Neural crest cell (in vitro differentiated cells): ENCODE measurements at places on chromosomes 12 and 14.

- DNase-seq = no peak
Measured at GRCh38 chr12:74794522-74794921, 256.9 kb downstream of the ATXN7L3B start.

DNA sequence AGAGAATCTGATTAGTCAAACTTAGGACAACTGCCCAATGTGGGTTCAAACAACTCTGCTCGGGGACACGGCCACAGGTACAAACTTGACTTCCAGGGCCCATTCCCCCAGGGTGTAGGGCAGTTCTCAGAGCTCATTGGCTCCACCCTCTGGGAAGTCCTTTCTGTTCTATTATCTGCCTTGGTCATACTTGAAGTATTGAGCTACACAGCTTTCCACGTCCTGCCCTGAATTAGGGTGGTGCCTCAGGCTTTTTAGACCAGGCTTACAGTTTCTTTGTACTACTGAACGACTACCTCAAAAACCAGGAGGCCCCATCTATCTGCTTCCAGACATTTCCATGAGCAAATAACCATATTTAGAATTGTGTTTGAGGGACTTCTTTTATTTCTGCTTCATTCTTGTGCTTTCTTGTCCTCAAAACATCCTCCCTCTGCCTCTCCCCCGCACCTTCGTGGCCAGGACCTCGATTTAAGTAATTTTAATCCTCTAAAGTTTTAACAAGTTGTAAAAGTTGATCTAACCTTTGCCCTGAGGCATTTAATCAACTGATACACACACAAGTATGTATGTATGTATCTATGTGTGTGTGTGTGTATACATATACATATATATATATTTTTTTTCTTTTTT is 281.7 kb upstream of the AMIGO2 start:
- no peak for DNase-seq

GRCh38 chr12:52052468-52053186 is 1.4 kb downstream of the NR4A1 start:
- no peak for DNase-seq

DNA sequence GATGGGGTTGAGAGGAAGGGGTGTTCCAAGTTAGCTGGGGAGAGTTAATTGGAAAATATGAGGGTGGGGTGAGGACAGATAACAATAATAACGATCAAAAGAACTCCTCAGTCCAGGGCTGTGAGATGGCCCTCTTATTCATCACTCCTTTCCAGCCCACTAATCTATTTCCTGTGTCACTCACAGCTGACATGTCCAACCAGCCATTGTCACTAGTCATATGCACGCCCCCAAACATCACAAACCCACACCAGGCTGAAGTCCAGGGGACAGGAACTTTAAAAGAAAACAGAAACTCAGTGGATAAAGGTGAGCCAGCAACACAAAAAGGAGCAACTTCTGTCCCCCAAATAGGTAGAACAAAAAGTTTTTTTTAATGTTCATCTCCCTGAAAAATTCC is 911 bp downstream of the CALCOCO1 start:
- no peak for DNase-seq

DNA sequence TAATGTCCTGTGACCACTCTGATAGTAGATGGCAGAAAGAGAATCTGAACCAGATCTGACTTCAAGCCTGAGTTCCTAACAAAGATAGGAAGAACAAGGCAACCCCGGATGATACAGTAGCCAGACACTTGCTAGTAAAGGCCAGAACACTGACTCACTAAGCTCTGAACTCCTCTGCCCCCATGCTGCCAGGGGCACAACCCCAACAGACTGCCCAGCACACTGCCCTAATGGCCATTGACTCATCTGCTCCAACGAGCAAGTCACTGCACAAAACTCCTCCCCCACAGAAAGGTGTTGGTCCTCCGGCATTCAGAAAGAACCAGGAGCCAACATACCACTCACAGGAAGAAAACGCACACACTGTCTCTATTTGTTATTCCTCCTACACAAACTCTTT is 179.6 kb upstream of the NUDT4 start:
- DNase-seq = no peak

DNA sequence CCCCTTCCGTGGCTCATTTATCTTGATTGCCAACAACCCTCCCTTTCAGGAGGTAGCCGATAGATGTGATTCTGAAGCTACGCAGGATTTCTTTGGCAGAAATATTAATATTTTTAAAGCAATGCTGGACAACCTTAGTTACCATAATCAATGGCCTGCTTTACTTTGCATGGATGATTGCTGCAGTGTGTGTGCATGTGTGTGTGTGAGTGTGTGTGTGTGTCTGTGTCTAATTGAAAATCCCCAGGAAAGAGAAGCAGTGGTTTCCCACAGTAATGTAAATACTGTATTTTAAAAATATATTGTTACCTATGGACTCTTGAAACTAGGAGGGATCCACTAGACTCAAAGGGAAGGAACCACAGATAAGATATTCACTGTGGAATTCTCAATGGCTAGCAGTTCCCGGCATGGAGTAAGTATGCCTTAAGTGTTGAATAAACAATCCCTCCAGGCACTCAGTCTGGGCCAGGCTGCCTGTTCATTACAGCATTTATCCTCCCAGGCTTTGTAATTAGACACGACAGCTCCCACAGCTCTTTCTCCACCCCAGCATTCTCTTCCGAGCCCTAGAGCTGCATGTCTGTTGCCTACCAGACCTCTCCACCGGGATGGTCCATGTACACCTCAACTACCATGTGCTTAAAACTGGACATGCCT is 22.5 kb upstream of the C14orf132 start:
- DNase-seq = no peak

DNA sequence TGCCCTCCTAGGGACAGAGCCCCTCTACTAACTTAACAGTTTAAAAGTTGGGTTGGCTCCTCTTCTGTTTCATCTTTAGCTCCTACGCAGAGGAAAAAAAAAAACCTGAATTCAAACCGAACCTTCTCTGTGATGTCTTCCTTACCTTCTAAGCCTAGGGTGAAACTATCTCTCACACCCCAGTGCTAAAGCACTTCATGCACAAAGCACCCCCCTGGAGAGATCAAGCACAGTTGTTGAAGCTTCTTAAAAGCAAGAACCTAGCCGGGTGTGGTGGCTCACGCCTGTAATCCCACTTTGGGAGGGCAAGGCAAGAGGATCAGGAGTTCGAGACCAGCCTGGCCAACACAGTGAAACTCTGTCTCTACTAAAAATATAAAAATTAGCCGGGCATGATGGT is 37.6 kb downstream of the CORO1C start:
- no peak for DNase-seq

GRCh38 chr12:52073531-52074381 is 4.0 kb downstream of the ATG101 start:
- DNase-seq = no peak

DNA sequence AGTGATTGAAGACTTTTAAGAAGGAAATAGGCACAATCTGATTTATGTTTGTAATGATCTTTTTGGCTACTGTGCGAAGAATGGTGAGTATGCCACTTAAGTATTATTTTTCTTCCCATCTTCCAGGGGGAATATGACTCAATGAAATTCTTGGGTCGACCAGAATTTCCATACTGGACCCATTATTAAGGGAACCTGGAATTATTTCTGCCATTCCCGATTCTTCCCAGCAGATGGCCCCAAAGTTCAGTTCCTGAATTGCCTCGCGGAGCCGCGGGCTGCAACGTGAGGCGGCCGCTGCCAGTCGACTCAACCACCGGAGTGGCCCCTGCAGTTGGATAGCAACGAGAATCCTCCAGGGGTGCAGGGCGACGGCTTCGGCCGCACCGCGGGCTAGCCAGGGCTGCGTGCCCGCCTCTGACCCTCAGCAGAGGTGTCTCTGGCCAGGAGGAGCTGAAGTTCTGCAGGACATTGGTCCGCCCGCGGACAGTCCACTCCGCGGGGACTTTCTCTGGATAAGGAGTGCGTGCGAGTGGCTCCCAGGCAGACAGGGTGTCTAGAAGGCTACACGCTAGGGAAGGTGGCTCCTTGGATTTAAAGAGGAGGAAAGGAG is 628 bp upstream of the TSHR start:
- DNase-seq = peak; percentile 81

DNA sequence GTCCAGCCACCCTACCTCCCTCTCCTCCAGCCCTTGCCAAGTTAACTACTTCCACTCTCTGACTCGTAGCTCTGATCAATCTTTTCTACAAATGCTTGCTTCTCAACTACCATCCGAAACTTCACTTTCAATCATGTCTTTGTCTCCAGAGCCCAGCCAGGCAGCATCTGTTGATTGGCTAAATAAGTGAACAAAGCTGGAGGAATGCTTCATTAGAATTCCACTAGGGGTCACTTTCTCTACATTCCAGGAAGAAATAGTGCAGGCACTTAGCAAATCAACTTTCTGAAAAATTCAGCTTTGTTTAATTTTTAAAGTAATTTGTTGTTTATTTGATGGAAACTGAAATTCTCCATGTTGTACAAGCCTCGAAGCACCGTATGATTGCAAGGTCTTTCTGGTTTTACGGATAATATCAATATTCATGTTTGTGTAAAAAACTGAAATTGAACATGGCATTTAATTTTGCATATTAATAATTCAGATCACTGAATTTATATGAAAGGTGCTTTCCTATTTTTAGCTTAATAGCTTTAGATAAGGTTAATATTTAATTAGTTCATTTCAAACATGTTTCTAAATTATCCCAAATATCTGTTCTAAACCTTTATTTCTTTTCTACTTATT is 32.4 kb upstream of the HELB start:
- DNase-seq = peak; percentile 1

- no peak for DNase-seq
Measured at GRCh38 chr14:55248411-55248810, 22.8 kb upstream of the FBXO34 start.

GRCh38 chr12:88562846-88563582 is 17.3 kb downstream of the KITLG start:
- no peak for DNase-seq

GRCh38 chr14:103854822-103855733 is 7.7 kb upstream of the PPP1R13B start:
- DNase-seq = no peak

GRCh38 chr12:51409846-51410245 is 14.8 kb upstream of the SLC4A8 start:
- no peak for DNase-seq

- no peak for DNase-seq
Measured at GRCh38 chr14:66074537-66074936, 411.6 kb upstream of the CCDC196 start.

GRCh38 chr12:57590479-57590863 is 521 bp upstream of the PIP4K2C start:
- no peak for DNase-seq

- DNase-seq = no peak
Measured at GRCh38 chr12:130482448-130482847, 144.8 kb downstream of the PIWIL1 start.

- no peak for DNase-seq
Measured at GRCh38 chr12:88944397-88944796, 364.1 kb upstream of the KITLG start.

- DNase-seq = no peak
Measured at GRCh38 chr12:19695244-19696098, 256.2 kb downstream of the AEBP2 start.

GRCh38 chr14:90278199-90279175 is 22.1 kb downstream of the PSMC1 start:
- no peak for DNase-seq

DNA sequence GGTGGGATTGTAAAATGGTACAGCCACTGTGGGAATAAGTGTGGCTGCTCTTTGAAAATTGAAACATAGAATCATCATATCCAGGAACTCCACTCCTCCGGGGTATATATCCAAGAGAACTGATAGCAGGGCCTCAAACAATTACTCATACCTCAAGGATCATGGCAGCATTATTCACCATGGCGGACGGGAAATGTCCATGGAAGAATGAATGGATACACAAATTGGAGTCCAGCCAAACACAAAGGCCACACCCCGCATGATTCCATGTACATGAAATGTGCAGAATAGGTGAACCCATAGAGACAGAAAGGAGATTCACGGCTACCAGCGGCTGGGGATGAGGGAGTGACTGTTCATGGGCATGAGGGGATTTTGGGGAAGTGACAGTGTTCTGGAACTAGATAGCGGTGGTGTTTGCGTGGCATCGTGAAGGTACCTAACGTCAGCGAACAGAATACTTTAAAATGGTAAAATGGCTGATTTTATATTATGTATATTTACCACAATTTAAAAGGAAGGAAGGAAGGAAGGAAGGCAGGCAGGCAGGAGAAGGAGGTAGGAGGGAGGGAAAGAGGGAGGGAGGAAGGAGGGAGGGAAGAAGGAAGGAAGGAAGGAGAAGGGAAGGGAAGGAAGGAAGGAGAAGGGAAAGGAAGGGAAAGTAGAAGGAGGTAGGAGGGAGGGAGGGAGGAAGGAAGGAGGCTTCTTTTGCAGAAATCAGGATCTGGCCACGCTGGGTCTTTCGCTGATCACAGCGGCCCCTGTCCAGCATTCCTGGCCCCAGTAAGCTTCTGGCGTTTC is 14.1 kb upstream of the NCOR2 start:
- DNase-seq = no peak

GRCh38 chr14:87992346-87992717 is 650 bp downstream of the GALC start:
- no peak for DNase-seq

DNA sequence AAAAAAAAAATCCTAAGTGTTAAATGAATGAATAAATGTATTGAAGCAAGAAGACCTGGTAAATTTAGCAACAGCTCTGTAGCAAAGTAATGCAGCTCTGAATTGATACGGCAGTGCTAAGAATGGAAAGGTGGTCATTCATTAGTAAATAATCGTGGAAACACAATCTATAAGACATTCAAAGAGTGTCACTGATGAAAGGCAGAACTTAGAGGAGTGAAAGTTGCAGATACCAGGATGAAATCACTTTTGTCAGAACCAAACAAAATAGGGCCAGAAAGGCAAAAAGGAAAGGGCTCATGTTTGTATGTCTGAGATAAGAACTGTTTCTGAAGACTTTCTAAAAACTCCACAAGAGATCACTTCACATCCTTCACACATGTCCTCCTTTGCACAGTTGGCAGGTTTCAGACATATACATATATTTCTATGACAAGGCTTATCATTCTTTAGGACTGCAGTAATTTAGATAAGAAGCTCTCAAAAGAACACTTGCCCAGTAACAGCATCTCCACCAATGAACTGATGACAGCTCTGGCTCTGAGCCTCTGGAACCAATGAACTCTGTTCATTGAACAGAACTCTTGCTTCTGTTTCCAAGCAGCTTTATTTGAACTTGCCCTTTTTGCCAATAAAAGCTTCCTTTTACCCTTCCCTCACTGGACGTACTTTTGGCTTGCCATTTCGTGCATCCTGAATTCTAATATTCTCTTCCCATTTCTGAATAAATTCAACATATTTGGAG is 4.2 kb upstream of the LRR1 start:
- no peak for DNase-seq

DNA sequence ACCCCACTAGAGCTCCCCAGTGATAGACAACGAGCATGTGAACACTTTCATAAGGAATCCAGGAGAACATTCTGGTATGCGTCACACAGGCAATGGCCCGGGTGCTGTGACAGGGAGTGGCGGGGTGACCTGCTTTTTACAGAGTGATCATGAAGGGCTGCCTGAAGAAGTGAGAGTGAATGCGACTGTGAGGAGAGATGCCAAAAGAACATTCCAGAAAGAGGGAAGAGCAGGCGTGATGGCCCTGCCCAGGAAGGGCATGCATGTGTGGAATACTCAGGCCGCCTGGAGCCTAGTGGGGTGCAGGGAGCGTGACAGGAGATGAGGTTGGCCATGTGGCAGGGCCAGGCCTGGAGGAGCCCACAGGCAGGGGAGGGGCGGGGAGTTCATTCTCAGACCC is 53.8 kb downstream of the FZD10 start:
- DNase-seq = no peak

- no peak for DNase-seq
Measured at GRCh38 chr12:25377469-25378177, 126.9 kb upstream of the KRAS start.
